Gastrocnemius medialis (tissue), 4 donors: ENCODE measurements at places on chromosomes 6 and 20.
A peak's percentile ranks its signal among the peaks of the same experiment; 100 is the strongest.

DNA sequence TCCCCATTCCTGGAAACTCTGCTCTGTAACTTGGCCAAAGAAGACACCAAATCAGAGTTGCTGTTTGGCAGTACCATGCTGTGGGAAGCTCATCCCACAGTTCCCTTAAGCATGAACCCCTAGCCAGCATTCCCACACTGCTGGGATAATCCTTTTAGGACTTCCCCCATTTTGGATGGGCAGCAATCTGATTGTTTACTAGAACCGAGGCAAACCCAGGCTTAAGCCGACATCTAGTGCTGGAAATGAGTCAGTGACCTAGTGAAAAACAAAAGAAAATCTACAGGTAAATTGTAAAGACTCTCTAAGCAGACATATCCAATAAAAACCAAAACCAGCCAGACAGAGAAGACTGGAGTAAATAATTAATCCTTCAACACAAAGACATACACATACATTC is 5.2 kb downstream of the DNAH8 start:
- DNase-seq = no peak

- no peak for DNase-seq
These were observed 17.8 kb downstream of the MAP3K5 start for GRCh38 chr6:136774228-136775041.

GRCh38 chr6:138727182-138727581 is 46.4 kb upstream of the CCDC28A start:
- no peak for DNase-seq

- DNase-seq = peak; percentile 1
These were observed 84.2 kb upstream of the BHLHE23 start for GRCh38 chr20:63090682-63091571.

DNA sequence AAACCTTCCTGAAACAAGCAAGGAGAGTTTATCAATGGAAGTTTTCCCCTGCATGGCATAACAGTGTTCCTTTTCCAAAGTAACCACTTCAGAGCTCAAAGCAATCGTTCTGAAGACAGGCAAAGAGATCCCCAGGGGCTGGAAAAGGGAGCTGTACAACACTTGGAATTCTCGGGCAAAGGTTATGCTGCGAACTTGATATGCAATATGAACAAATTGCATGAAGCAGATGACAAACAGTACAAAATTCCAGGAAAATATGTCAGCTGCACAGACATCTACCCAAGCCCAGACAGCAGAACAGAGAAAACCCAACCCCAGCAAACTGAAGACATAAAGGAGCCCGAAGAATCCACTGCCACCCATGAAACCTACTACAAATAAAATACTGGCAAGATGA is 18.4 kb downstream of the POPDC3 start:
- peak; percentile 28 for DNase-seq

DNA sequence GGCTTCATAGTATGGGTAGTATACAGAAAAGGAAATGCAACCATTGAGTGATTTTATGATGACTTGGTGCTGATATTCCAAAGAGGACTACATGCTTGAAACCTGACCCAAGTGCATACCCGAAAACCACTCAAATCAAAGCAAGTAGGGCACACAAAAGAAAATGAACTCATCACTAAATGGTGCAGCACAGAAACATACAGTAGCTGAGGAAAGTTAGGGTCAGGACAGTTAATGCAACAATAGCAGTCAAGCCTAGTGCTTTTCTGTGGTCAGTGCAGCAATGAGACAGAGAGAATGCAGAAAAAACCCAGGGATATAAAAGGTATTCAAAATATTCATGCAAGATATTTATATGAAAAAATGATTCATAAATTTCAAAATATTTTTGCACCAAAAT is 711.1 kb downstream of the EPHA7 start:
- DNase-seq = no peak

- no peak for DNase-seq
These were observed 70.4 kb downstream of the GCNT2 start for GRCh38 chr6:10591422-10592160.

- no peak for DNase-seq
These were observed 80.7 kb downstream of the ANKS1A start for GRCh38 chr6:34969662-34970265.

- peak; percentile 56 for DNase-seq
These were observed 51.2 kb upstream of the RANBP9 start for GRCh38 chr6:13762611-13763441.

DNA sequence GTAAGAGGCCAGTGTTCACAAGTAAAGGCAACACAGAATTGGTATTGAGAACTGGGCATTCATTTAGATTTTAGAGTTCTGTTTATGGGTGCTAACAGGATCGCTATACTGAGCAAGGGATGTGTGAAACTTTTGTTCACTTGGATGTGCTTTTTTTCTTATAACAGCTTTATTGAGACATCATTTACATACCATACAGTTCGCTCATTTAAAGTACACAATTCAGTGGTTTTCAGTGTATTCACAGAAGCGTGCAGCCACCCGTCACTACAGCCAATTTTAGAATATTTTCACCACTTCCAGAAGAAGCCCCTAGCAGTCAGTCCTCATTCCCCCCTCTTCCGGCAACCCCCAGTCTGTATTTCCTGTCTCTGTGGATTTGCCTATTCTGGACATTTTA is 48.7 kb downstream of the GFRA4 start:
- DNase-seq = no peak

DNA sequence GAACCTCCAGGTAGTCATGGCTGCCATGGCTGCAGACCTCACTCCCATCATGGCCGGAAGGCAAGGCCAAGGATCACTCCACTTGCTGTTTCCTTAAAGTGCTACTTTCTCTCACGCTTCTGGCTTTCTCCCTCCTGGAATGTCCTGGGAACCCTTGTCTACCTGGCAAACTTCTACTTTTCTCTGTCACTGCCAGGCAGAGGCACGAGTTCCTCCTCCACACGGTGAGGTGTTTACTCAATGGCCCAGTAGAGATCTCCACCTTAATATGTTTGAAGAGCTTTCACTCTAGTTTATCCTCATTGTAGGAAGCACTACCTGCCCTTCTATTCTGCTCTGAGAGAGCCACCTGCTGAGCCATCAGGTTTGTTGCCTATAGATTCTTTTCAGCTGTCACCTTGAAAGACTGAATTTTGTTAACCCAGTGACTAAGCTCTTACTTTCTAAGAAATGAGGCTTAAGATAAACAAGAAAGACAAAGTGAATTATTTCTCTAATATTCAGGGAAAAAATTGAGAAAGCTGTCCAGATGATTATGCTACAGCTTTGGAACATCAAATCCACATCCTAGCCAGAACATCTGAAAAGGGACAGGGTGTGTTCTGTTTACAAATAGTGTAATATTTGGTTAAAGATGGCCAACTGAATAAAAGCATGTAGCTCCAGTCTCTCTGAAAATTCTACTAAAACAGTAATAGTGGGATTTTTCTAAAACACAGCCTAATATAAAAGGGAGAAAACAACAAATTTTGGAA is 54.9 kb downstream of the PLAGL1 start:
- DNase-seq = no peak
